Fibroblast of skin of right quadriceps (primary cell): ENCODE measurements at places on chromosomes 11 and 22.

GRCh38 chr22:19290400-19291217 lies 910 bp downstream of the CLTCL1 start:
- DNase-seq: no peak

DNA sequence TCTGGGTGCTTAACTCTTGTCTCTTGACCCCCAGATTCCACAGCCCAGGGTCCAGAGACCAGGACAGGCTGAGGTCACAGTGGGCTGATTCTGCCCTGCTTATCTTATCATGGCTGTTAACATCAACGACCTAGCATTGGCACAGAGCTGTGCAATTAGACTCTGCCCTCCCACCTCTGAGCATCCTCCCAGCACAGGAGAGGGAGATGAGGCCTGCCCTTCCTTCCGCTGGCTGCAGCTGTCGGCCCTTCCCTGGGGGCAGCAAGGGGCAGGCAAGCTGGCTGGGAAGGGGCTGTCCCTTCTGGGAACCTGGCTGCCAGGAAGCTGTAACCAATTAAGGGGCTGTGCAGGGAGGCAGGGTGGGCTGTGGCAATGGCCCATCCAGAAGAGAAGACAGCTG lies 22.5 kb downstream of the LRRC10B start:
- no peak for DNase-seq

DNA sequence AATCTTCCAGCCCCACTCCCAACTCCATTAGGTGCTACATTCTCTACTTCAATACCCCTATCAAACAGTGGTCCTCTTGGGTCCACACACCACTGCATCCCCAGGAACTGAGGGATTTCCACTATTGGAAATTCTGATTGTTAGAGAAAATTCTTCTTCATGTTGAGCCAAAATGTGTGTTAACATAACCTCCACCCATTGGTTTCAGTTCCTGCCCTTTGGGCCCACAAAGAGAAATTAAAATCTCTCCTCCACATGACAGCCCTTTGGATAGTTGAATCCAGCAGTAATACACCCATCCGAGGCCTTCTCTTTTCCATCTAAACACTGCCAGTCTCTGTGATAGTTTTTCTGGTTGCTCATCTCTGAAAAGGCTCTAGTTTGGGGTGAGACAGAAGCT lies 2.1 kb downstream of the VSIG2 start:
- DNase-seq: no peak

DNA sequence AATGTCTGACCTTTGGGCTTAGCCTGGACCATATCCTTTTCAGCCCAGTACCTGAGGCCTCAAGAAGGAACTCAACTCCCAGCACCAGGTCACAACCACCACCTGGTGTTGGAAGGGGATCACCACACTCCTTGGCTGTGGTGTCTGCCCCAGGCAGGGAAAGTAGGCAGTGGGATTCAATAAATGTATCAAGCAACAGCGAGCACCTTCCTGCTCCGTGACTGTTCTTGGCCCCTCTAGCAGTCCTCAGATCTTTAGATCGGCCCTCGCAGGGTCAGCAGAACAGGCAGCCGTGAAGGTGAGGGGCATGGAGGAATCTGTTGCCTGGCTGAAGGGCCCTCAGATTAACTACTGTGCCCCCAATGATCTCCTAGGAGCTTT lies 15.9 kb downstream of the ARFGAP2 start:
- DNase-seq: no peak

DNA sequence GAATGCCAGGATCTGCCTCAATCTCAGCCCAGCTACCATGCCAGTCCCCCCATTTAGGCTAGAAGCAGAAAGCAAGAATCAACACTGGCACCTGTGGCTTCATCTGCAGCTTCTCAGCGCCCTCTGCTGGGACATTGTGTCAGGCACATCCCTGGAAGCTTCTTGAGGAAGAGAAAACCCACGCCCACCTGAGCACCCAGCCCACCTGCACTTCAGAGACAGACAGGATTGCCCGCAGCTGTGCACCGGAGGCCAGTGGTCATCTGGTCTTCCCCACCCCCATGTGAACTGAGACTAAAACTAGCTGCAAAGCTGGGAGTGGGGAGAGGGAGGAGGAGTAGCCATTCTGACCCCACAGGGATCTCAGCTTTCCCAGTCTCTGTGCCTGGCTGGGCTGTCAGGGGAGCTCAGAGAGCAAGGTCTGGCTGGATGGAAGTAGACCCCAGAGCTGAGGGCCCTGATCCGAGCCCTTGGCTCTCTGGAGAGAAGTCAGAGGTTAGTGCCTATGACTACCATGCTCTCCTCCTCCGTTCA lies 66.8 kb downstream of the FEZ1 start:
- peak; percentile 32 for DNase-seq

- peak; percentile 35 for DNase-seq
These were observed 11.0 kb downstream of the RBFOX2 start for GRCh38 chr22:36017651-36018091.

DNA sequence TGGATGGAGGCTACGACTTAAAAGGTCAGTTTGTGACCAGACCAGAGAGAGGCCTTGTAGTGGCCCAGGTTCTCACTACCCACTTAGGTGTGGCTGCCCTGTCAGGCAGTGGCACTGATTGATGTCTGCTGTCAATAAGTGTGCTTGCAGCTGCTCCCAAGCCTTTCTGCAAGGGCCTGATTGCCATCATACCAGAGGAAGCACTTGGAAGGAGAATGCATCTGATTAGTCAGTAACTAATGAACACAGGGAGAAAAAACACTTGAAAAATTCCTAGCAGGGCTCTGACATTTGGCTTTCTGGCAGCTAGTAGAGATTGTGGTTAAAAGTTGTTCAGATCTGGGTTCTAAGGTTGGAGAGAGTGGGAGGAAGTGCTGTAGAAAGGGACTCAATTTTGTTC lies 107.5 kb downstream of the NAV2 start:
- peak; percentile 41 for DNase-seq

GRCh38 chr22:25407859-25408229 lies 156.6 kb upstream of the GRK3 start:
- DNase-seq: no peak

DNA sequence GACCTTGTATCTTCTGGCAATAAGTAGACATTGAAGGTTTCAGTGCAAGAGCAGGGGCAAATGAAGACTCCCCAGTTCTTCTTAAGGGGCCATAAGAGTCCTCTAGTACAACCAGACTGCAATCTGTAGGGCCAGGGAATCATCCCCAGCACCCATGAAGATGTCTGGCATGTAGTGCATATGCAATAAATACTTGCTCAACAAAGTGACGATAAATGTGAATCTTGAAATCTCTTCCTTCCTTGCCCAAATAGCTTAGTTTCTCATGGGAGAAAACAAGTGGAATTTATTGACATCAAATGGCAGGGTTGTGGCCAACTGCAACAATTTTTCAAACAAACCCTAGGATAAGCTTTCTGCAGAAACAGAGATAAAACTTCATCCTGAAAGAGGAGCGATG lies 107.6 kb downstream of the ABTB2 start:
- DNase-seq: no peak

DNA sequence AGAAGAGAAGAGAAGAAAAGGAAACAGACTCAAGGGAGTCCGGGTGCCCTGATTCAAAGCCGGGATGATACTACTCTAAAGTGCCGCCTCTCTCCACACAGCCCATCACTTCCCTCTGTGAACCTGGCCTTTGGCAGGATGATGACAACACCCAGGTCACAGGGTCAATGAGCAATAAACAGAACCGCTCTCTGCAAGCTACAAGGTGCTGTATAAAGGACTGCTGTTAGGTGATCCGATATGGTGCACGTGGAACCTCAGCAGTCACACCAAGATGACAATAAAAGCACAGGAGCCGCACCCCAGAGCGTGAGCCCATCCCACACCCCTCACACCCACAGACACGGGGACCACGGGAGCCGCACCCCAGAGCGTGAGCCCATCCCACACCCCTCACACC lies 10.7 kb downstream of the TTLL1 start:
- no peak for DNase-seq

DNA sequence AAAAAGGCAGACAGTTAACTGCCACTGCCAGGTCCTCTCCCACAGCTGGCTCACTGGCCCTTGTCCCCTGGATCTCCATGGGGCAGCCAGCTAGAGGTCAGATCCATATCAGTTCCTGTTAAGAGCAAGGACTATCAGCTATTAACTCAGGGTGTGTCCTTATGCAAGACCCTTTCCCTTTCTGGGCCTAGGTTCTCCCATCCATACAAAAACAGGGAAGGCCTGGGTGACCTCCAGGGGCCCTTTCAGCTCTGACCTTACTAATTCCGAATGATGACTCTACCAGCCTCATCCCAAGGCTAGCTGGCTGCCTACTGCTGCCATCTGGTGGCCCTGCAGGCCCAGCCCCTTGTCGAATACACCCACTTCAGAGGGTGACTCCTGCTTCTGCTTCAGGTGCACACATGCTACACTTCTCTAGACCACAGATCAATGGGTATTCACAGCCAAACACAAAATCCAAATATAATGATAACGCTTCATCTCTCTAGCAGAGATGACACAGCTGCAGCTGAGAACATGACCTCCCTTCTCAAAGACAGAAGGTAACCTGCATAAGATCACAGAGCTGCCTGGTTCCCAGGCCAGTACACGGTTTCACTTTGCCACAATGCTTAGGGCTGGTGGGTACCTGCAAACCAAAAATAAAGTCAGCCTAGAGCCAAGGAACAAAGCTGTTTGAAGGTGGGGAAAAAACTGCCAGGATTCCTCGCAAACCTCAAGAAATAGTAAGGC lies 34.1 kb downstream of the SERGEF start:
- peak; percentile 30 for DNase-seq

GRCh38 chr22:32702421-32702820 lies 99.1 kb upstream of the TIMP3 start:
- no peak for DNase-seq

DNA sequence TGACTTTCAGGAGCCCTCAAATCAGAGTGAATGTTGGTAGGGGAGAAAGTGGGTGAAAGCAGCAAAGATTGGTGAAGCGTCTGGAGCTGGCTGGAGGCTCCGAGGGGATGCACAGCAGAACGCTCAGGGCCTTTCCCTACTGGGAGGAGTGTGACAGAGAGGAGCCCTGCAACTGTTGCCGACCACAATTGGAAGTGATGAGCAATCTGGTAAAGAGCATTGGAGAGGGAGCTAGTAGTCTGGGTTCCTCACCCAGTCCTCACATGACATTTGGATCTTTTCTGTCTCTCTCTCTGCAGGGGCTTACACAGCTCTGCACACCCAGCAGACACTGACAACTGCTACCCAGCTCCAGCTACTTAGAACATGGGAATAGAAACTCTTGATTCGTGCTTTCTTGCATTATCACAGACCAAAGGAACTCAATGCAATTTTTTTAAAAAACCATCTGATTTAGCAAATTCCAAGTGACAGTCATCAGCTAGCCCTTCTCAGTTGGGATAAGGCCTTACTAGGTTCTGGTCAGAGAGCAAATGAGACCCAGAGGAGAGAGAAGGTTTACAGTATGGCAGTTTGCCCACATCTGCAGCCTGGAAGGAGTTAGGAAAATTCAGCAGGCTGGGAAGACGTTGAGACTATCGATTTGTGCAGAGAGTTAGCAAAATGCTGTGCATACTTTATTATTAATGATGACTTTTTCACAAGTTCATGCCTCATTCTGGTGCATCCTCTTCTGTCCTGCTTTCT lies 278.0 kb upstream of the PLET1 start:
- no peak for DNase-seq

DNA sequence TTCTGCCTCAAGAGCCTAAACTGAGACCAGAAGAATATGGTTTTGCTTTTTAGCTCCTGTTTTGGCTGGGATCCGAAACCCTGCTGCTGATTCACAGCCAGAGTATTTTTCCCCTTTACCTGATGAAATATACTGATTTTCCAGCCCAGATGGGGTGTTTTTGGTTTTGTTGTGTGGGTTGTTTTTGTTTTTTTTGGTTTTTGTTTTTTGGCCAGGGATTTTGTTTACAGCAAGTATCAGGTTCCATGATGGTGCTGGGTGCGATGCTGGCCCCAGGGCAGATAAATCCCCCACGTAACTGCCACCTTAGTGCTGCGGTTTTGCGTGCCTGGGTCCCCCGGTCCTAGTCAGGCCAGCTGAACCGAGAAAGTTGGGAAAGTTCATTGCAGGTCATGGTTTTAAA lies 103.7 kb downstream of the ZBTB16 start:
- no peak for DNase-seq

- DNase-seq: no peak
These were observed 7.1 kb downstream of the RRP8 start for GRCh38 chr11:6596239-6596877.

- DNase-seq: peak; percentile 29
These were observed 107.0 kb downstream of the STIM1 start for GRCh38 chr11:3962406-3962840.

DNA sequence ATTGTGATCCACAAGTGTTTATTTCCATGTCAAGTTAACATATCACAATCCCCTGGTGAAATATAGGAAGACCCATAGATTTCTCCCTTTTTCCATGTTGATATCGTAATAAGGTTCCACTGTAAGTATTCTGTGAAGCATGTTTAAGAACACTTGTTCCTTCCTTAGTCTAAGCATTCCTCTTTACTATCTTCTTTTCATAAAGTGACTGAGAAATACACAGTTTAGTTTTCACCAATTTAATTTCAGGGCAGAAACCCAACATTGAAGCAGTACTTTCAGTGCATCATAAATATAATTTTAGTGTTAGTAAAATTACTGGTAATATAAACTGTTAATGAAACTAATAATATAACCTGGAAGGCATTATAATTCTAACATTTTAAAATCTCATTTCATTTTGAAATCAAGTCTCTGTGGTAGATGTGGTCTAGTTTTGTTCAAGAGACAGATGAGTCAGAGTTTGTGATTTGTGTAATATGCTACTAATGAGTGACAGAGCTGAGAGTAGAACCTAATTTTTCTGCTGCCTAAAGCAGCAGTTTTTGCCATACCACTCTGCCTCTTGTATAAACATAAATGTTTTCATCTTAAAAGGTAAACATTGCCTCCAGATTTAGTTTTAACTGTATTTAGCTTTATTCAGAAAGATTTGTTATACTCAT lies 79.4 kb downstream of the ATM start:
- peak; percentile 19 for DNase-seq

DNA sequence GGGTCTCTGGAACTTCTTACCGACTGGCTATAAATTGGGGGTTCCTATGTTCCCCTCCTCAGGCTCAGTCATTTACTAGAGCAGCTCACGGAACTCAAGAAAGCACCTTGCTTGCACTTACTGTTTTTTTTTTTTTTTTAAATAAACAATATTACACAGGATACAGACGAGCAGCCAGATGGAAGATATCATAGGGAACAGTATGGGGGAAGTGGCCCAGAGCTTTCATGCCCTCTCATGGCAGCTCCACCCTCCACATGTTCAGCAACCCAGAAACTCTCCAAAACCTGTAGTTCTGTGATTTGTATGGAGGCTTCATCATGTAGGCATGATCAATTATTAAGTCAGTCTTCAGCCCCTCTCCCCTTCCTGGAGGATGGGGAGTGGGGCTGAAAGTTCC lies 7.5 kb downstream of the UVRAG start:
- DNase-seq: no peak

DNA sequence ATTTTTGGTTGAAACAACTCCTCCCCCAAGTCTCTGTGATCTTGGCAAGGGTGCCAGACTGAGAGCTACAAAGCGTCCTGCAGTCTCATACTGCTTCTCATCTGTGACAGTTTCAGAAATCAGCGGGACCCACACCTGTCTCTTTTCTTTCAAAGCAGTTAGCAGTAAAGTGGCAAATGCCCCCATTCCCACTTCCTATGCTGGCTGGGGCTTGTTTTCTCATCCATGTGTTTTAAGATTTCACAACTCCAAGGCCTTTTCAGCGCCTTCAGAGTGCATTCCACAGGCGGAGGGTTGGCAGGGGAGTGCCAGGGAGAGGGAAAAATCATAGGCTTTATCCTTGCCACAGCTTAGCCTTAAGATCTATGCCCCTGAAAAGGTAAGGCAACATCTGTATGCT lies 493.5 kb downstream of the OPCML start:
- peak; percentile 22 for DNase-seq
